ENCODE measurements at places on chromosomes 11 and 22. TPM values are rescaled to one million over a fixed set of nuclear protein-coding genes. Genes with fewer than 3 reads are reported as not detected.

Gene LRP4
- total RNA-seq: 20.2 TPM

Gene CD3D
- total RNA-seq: 0.86 TPM

Gene TIGD3
- 0.12 TPM for total RNA-seq

Gene DGCR6
- total RNA-seq: 7.5 TPM

Gene ZFP91
- 49.8 TPM for total RNA-seq

Gene GLYATL1
- total RNA-seq: not detected

GRCh38 chr11:65541093-65541982, 16.5 kb downstream of the SCYL1 start:
- DNase-seq: no peak

DNA sequence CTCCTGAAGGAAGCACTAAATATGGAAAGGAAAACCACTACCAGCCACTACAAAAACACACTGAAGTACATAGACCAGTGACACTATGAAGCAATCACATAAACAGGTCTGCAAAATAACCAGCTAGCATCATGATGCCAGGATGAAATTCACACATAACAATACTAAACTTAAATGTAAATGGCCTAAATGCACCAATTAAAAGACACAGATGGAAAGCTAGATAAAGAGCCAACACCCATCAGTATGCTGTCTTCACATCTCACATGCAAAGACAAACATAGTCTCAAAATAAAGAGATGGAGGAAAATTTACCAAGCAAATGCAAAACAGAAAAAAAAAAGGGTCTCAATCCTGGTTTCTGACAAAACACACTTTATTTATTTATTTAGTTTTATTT, 171.7 kb downstream of the TTC28 start:
- no peak for DNase-seq

- DNase-seq: no peak
Measured at GRCh38 chr22:24102366-24103200, 78.7 kb upstream of the SUSD2 start.

DNA sequence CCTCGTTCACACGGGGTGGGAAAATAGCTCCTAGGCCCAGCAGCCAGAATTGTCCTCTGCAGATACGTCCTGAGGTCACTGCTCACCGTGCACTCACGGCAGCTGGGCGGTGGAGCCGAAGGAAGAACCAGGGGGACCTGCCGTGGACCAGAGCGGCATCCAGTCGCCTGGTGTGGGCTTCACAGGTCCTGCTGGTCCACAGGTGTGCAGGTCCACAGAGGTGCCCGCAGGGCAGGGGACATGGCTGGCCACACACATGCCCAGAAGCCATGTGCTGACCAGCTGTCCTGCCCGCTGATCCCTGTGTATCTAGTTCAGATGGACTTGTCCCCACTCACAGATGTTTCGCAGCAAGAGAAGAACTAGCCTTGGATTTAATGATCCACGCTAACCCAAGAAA, 10.6 kb upstream of the PKP3 start:
- DNase-seq: no peak

DNA sequence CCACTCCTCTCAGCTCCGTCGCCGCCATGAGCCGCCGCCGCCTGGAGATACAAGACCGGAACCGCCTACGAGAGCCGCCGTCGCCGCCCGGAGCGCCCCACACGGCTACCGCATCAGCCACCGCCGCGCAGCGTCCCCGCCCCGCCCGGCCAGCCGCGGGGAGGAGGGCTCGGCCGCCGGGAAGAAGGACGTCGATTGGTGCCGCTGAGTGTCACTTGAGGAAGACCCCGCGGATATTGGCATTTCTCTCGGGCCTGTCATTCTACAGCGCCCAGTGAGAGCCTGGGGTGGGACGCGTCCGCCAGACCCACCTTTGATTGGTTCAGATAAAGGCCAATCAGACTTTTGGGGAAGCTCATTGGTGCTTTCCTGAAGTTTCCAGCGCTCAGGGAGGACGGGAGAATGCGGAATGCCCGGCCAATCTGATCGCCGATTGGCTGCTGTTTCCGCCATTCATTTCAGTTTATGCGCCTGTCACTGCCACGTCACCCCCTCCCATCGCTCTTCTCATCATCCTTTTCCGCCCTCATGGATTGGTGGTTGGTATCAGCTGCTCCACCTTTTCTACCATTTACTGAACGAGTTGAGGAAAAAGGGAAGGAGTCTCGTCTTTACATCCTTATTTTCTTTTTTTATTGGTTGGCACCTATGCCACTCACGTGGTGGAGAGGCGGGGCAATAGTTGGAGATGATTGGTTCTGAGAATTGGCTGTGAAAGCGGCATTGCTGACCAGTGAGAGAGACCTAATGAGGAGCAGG, at the start of gene OSBP:
Gene OSBP (minus strand): TSS at position 138 of the 759 bp plus-strand sequence. CDS start 110 bp downstream, at position 28.
- DNase-seq: peak; percentile 99

DNA sequence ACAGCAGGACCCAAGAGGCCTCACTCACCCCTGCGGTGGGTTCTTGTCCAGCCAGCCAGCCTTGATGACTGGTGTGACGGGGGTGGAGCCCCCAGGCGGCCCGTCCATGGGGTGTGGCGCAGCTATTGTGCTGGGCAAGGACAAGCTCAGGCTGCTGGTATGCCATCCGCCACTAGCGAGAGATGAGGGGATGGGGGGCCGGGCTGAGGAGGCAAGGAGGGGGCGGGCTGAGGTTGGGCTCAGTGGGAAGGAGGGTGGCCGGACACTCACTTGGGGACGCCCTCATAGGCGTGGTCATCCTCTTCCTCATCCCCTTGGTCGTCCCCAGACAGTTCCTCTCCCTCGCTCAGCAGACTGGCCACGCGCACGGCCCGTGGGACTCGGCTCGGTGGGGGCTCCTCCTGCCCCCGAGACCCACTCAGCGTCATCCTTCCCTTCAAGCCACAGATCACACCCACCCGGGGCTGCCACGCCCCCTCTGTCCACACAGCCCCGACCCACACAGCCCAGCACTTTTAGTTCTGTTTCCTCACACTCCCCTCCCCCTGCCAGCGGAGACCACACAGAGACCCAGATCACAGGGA, 38.0 kb upstream of the PDE2A start:
- DNase-seq: peak; percentile 69

GRCh38 chr11:13776134-13776815, 107.8 kb downstream of the FAR1 start:
- DNase-seq: no peak

DNA sequence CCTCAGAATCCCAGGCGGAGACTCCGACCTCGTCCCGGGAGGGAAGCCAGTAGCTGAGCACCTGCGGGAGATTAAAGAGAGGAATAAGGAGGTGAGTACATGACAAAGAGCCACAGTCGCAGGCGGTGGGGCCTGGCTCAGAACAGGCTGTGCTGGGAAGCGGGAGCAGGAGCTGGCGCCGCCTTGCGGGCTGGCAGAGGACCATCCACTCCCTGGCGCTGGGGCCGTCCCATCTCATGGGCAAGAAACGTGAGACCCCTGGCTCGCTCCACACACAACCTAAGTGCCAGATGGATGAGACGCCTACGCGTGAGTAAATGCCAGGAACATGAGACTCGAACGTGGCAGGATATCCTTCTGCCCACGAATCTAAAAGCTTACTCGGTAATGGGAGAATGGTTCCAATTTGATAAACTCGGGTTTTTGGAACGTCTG, 6.3 kb downstream of the CEND1 start:
- DNase-seq: peak; percentile 83

- no peak for DNase-seq
Measured at GRCh38 chr22:28581016-28581415, 98.6 kb downstream of the TTC28 start.

- DNase-seq: no peak
Measured at GRCh38 chr22:37880668-37881440, 25.2 kb upstream of the MICALL1 start.

All from left cardiac atrium (tissue), 4 donors.